ENCODE measurements at places on chromosomes 13 and 19.

- DNase-seq, result no peak
These were observed 40.4 kb downstream of the LRCH1 start for GRCh38 chr13:46593398-46593797.

DNA sequence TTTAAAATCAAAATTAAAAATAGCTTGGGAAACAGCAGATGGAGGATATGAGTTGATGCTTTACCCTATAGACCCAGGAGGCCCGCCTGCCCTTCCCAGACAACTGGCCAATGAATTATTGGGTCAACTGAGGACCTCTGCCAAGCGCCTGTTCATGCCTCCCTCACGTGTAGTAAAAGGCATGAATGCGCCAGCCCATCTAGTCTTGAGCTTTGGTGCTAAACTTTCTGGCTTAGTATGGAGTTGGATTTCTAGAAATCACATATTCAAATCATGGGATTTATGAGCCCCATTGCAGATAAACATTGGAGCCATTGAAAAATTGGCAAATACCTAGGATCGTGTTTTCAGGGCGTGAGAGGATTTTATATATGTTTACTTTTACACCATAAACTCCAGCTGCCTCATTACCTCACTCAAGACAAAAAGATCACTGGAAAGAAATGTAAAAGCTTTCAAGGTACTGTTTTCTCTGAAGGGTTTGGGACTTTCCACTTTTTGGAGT is 47.1 kb downstream of the COL4A2 start:
- DNase-seq, result no peak

DNA sequence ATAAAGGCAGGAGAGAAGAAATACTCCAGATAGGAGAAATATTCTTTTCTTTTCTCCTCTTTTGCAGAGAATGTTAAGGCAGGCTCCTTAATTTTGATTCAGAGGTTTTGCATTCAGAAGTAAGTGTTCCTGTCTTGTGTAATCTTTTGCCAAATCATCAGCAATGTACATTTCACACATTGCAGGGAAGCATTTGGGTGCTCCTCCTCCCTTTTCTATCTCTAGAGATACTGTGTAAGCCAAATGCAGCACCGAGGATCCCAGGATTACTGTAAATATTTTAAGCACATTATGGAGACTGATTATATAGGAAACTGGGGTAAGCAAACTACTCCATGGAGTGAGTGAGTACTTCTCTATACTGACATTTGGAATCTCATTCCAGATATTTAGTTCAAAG is 7.2 kb downstream of the ATP8A2 start:
- DNase-seq, result no peak

DNA sequence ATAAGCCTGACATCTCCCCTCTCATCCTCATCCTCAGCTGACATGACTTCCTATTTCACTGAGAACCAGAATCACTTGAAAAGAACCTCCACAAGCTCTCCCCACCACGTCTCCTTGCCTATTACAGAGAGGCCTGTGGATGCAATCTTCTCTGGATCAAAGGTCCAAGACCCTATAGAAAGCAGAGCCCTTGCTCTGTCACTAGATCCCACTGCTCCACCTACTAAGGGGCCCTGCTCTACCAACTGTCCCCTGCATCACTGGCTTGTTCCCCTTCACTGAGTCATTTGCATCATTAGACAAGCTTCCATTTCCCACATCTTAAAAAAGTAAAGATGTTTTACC is 40.8 kb downstream of the RCBTB2 start:
- no peak for DNase-seq

GRCh38 chr13:52010890-52011631 is at the start of gene ATP7B:
ATP7B (minus strand) TSS chr13:52011450; CDS start chr13:52011337, 113 bp downstream.
- no peak for DNase-seq

DNA sequence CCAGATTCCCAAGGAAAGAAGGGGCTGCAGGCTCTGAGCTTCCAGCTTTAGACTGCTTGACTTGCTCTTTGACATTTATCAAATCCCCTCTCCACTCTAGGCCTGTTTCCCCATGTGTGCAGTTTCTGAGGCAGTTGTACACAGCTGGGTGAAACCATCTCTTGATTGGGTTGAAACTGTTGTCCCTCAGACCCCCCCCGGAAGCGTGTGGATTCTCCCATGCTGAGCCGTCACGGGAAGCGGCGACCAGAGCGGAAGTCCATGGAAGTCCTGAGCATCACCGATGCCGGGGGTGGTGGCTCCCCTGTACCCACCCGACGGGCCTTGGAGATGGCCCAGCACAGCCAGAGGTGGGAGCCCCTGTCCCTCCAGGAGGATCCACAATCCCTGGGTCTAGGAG is 19.7 kb downstream of the BRSK1 start:
- no peak for DNase-seq

DNA sequence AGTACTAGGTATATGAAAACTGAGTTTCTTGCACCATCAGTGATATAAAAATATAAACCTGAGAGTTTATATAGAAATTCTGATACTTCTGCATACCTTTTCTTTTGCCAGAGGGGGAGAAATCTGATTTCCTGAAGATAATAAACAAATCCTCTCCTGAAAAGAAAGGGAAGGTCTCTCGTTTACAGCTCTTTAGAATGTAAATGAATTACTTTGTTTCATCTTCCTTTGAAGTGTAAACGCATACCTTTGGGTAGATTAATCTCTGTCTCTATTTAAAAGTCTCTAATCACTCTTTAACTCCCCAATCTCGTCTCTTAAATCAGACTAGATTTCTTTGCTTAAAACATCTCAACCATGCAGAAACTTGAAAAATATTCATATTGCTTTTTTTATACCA is 1092.9 kb downstream of the SLITRK5 start:
- no peak for DNase-seq

DNA sequence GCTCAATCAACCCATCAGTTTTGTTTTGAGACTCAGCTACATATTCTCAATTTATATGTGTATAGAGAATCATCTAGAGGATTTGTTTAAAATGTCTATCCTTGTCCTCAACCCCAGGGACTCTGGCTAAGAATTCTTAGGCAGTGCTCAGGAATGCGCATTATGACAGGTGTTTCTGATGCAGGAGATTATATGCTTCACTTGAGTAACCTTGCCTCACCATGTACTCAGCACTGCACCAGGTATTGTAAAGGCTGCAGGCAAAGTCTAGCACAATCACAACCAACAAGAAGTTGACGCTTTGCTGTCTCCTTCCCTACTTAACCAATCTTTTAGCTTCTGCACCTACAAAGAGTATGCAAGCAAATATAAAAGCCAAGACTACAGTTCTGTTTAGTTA is 79.6 kb downstream of the LACC1 start:
- no peak for DNase-seq

- DNase-seq, result no peak
These were observed 166.6 kb downstream of the RAP2A start for GRCh38 chr13:97600458-97601075.

DNA sequence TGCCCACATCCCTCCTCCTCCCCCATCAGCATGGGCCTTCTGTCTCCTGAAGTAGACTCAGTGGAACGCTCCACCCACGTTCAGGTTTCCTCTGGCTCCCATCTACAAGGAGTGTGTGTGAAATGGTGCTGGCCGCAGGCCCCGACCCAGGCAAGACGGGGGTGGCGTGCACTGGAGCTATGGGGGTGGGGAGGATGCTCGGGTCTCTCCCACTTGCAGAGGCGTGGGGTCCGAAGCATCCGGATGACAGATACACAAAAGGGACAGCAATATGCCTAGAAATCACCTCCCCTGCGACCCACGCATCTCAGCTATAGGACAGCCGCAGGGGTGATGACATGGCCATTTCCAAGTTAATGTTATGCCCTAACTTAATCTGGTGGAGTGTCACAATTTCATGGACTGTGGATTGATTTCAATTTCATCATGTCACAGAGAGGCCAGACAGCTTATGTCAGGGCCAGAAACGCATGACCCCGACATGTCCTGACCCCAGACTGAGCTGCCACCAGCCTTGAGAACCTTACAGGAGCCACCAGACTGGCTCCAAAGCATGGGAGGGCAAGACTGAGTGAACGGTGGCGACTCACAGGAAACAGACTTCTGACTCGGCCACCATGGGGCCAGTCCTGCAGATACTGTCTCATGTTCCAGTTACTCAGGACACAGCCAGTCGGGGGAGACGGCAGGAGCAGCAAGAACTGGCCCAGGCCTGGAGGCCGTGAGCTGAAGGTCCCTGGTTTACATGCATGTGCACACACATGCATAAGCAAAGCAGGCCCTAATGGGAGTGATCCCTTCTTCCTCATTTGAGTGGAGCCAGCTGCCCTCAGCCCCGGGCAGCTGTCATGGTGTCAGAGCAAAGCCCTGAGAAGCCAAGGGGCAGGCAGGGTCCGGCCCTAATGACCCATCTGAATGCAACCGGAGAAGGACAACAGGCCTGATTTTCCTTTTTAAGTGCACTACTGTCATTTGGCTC is 82.2 kb downstream of the SLC7A1 start:
- no peak for DNase-seq

GRCh38 chr19:54434873-54435214 is 14.2 kb upstream of the LENG8 start:
- DNase-seq, result no peak

DNA sequence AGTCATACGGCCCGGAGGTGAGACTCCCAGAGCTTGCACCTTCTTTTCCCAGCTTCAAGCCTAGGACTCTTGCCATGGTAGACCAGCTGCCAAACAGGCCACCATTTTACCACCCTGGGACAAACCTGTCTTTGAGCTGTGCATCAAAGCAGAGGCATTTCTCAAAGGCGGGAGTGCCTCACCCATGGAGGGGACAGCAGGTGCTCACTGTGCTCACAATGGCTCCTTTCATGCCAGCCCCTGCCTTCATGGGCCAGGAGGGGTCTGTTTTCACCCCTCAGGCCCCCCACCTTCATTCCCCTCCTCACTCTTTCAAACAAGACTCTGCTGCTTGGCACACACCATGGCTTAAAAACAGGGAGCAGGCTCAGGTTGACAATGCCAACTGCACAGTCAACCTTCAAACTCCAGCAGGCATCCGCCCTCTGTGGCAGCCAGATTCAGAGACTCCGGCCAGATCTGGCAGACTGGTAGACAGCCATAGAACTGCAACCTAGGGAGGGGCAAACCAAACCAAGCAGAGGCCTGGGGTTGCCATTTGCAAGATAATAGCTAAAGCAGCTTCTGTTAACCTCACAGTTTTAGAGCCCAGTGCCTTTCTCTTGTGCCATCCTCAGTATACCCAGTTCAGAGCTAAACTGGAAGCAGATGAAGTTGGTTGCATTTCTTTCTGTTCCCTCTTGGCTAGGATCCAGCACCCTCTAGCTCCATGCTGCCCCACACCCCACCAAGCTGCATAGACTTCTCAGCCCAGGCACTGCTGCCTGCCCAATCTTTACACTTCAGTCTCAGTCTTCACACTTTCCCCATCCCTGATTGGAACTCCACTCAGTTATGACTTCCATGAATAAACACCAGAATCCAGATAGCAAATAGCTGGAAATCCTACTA is 93.9 kb upstream of the SPATA13 start:
- no peak for DNase-seq
